ENCODE measurements at places on chromosomes 5 and 9. TPM values are rescaled to one million over a fixed set of nuclear protein-coding genes. Genes with fewer than 3 reads are reported as not detected.

The CD72 gene
- total RNA-seq = 1.9 TPM

The TMEFF1 gene
- total RNA-seq = 0.49 TPM

The SPATA31E1 gene
- total RNA-seq = not detected

The ACTBL2 gene
- total RNA-seq = not detected

The SH2D3C gene
- total RNA-seq = 0.18 TPM

The LAMC3 gene
- total RNA-seq = 0.08 TPM

The PCDHGB3 gene
- total RNA-seq = 9.6 TPM

The C7 gene
- total RNA-seq = 2.4 TPM

The RASEF gene
- 0.41 TPM for total RNA-seq

The HAND1 gene
- not detected for total RNA-seq

The NRG2 gene
- not detected for total RNA-seq

All from fibroblast of the aortic adventitia (primary cell).